ENCODE measurements at places on chromosomes 6 and 20.

GRCh38 chr20:53611449-53611894, 17.8 kb upstream of the ZNF217 start:
- peak; percentile 99 for DNase-seq

GRCh38 chr6:74870403-74870802, 335.4 kb downstream of the COL12A1 start:
- DNase-seq, result no peak

- DNase-seq, result no peak
Observed at GRCh38 chr20:45994761-45995493, 13.8 kb upstream of the MMP9 start.

DNA sequence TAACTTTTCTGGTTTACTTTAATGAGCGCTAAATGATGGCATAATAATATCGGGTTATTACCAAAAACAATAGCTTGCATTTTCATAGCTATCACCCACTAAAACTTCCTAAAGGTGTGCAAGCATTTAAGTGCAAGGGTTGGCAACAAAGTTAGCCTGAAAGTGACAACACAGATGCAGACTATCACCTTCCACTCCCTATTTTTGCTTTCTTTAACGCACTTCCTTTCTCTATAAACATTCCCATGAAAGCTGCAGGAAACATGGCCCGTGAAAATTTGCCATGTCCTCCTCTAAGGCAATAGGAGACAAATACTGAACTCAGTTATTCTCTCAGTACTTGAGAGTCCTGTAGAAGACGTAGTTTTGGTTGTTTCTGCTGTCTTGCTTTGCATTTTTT, 2.7 kb downstream of the MYCT1 start:
- DNase-seq, result no peak

- no peak for DNase-seq
Observed at GRCh38 chr6:3859878-3860552, 10.8 kb downstream of the FAM50B start.

DNA sequence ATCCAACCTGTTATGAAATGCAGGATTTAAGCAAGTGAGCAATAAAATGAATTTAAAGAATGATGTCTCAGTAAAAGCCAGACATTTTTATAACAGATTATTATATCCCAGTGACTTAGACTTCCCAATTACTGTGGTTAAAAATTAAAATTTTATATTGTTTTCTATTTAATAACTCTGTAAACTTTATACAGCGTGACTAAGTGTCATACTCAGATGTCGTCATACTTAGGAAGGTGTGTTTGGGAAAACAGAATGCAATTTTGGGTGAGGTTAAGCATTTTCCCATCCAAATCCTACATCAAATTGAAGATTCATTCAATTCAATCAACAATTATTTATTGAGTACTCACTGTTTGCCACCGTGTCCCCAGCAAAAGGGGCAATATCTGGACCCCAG, 31.4 kb upstream of the FRMD1 start:
- no peak for DNase-seq

GRCh38 chr6:35731414-35731735, 5.5 kb upstream of the ARMC12 start:
- DNase-seq, result peak; percentile 85

DNA sequence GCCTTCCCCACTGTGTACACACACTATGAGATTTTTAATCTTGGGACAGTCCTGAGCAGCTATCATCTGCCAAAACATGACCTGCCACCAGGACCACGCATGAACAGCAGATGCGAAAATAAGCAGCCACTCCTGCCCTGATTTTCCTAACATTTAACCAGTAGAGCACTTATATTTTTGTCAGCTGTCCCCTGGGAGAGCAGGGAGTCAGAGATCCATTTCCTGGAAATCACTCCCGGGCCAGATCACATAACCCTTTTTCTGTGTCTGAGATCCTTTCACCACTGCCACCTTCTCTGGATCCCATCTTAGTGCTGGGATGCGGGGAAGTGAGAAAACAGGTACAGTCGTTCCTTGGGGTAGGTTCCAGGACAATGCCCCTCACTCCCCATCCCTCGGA, 5.7 kb downstream of the SDCBP2 start:
- DNase-seq, result no peak

- peak; percentile 32 for DNase-seq
Observed at GRCh38 chr6:143451531-143451930, 926 bp downstream of the PEX3 start.

GRCh38 chr20:25323496-25324246, 67.0 kb downstream of the ABHD12 start:
- no peak for DNase-seq

- DNase-seq, result peak; percentile 93
Observed at GRCh38 chr6:147170269-147170668, 33.9 kb upstream of the STXBP5 start.

GRCh38 chr6:19736066-19736465, 101.1 kb upstream of the ID4 start:
- DNase-seq, result no peak

Measured in EL (cell line).